CD14-positive monocyte (primary cell): ENCODE measurements at places on chromosomes 12 and 14. TPM values are rescaled to one million over a fixed set of nuclear protein-coding genes. Genes with fewer than 3 reads are reported as not detected.

- no peak for DNase-seq
Measured at GRCh38 chr12:50333441-50333840, 50.1 kb upstream of the LIMA1 start.

DNA sequence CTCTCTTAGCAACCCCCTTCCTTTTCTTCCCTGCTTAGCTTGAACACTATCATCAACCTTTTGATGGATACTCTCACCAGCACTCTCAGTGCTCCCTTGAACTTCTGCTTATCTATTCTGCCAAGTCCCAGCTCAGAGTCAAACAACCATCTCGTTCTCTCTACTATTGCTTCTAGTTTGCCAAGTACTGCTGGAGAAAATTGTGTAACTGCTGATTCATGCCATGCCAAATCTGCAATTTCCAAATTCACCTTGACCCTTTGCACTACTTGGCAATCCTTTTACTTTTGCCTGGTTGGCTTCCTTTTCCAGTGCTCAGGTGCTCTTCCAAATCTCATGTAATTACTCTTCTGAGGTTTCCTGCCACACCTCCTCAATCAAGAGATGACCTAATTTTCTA is 2.8 kb upstream of the CCDC196 start:
- no peak for DNase-seq

DNA sequence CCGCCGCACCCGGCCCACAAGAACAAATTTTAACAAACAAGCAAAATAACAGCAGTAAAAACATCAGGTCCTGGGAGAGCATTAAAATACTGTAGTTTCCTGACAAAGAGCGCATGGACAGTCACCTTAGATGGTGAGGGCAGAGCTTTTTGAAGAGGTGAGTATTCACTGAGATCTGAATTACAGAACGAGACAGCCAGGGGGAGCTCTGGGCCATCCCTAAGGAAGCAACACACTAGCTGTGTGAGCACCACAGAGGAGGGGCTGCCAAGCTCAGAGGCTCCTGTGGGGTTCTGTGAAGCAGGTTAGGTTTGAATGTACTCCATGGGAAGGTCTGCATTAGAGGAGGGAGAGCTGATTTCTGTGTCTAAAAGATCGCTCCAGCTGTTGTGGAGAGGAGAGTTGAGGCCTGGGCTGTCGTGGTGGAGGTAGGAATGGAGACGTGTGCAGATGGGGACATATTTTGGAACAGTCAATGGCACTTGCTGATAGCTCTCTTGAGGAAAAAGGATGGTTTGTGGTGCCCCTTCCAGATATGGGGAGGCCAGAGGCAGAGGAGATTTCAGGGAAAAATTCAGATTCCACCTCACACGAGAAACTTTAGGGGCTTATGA is 72.9 kb downstream of the TRAFD1 start:
- peak; percentile 3 for DNase-seq

DNA sequence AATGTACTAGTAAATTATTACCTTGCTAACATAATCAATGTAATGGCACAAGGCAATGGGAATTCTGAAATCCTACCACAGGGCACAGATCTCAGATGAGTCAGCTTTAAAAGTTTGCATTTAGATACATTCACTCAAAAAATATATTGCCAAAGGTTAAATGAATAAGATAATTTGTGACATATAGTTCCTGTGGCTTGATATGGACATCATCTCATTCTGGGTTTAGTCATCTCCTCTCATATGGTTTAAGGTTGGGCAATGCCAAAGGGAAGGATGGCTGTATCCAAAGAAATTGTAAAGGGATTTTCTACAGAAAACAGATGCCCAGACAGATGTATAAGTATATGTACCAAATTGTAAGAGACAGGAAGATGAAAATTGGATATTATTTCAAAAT is 1065.0 kb downstream of the LRFN5 start:
- DNase-seq, result no peak

DNA sequence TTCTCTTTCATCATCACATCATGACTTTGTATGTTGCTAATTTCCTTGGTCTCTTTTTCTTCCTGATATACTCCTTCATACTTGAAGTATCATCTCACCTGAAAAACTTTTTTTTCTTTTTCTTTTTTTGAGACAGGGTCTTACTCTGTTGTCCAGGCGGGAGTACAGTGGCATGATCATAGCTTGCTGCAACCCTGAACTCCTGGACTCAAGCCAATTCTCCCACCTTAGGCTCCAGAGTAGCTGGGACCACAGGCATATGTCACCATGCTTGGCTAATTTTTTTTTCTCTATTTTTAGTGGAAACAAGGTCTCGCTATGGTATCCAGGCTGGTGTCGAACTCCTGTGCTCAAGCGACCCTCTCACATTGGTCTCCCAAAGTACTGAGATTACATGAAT is 107.6 kb downstream of the RALGAPA1 start:
- no peak for DNase-seq

DNA sequence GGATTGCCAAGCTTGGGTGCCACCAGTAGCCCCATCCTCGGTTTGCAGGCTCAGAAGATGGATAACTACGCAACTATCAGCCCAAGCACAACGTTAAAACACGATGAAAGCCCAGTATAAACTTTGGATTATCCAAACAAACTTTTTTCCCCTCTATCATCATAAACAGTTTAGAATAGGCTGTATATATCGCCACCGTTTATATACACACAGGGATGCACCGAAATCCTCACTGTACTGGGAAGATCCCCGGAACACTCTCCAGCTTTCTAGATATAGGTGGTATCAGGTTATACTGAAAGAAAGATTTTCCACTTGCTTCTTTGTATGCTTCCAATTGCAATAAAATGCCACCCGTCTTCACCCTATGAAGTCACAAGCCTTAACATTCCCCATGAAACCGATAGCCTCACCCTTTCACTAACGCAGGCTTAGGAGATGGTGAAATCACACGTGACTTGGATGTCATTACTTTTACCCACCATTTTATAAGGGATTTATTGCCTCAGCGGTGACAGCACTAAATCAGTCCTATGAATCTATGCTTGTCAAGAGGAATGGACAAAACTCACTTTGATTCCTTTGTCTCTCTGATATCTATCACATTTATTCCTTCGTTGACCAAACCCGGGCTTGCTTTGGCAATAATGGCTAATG is 207.6 kb upstream of the FOXN3 start:
- no peak for DNase-seq

- no peak for DNase-seq
Measured at GRCh38 chr14:32212833-32213232, 9.8 kb upstream of the RNU6-8 start.

DNA sequence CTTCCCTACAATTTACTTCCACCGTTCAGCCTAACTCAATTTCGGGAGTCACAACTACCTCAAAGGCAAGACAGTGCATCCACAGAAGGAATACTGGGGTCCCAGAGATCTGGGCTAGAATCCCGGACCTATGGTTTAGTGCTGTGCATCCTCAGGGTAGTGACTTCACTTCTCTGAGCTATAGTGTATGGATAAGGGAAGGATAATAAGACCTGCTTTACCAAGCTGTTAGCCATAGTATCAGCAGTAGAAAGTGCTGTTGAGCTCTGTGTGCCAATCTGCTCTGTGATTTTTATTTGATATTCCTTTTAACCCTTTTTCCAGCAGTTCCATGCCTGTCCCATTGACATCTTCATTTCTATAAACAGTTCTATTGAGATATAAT is 1044.3 kb downstream of the BCL11B start:
- DNase-seq, result no peak

DNA sequence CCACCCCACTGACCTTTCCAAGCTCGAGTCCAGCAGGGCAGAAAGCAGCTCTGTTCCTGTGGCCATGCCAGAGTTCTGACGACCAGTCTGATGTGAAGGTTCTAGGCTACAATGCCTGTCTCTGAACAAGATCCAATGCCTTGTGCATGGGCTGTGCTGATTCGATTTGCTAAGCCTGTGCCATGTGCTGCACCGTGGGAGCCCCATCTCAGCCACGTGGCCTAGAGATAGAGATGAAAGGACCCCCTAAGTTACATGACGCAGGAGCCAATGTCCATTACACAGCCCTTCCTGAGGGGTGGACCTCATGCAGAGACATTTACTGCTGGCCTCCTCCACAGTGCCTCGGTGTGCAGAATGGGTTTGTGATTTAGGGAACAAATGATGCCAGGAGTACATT is 256.0 kb downstream of the SLC15A4 start:
- DNase-seq, result no peak

DNA sequence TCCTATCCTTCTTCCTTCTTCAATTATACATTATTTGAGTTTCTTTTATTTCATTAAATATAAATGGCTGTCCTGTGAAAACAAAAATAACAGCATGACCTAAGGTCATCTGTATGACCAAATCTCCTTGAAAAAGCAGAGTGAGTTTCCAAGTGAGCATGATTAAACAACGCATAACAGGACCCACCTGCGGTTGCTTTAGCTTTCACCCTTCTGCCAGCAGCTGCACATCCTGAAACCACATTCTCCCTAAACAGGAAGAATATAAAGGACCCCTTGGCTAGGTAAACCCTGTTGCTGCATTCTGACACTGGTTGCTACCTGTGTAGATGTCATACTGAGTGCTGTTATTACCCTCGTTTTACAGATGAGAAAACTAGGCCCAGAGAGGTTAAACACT is 42.8 kb upstream of the CPM start:
- DNase-seq, result no peak

DNA sequence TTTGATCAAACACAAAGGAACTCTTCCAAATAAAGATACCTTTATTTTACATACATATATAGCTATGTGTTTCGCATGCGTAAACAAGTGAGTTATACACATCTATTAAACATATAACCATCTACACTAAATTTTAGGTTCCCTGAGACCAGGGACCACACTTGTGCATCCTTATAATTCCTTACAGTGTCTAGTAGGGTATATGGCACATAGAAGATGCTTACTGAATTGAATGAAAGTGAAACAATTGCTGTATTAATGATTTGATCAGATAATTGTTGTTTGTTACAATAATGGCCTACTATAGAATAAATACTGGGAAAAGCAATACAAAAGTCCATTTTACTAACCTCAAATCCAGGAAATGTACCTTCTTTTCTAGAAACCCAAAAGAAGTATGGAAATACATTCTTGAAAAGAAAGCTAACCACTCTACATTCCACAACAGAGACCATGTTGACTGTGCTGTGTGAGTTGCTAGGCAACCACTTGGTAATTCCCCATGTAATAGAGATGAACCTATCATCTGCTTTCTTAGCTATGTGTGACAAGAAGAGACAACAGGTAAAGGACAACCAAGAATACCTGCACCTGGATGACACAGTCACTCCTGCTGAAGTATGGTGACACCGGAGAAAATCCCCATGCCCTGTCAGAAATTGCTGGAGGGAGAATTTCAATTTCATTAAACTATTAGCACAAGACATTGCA is 11.9 kb upstream of the CIPC start:
- no peak for DNase-seq

- DNase-seq, result no peak
Measured at GRCh38 chr12:124541322-124541721, 26.1 kb downstream of the NCOR2 start.

DNA sequence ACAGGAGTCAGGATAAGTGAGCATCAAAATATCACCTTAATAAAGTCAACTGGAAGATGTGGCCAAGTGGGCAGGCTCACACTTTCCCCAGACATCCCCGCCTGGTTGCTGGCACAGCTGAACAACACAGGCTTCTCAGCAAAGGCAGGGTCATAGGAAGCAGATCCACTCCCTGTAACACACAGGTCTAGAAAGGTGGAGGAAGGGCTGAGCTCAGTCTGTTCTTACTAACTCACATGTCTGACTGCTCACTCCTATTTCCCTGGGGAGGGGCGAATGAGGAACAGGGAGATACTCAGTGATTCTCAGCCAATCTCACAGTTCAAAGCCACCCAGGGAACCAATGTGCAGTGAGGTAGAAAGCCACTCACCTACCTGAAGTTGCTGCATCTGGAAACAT is 45.0 kb upstream of the AMN1 start:
- DNase-seq, result no peak

DNA sequence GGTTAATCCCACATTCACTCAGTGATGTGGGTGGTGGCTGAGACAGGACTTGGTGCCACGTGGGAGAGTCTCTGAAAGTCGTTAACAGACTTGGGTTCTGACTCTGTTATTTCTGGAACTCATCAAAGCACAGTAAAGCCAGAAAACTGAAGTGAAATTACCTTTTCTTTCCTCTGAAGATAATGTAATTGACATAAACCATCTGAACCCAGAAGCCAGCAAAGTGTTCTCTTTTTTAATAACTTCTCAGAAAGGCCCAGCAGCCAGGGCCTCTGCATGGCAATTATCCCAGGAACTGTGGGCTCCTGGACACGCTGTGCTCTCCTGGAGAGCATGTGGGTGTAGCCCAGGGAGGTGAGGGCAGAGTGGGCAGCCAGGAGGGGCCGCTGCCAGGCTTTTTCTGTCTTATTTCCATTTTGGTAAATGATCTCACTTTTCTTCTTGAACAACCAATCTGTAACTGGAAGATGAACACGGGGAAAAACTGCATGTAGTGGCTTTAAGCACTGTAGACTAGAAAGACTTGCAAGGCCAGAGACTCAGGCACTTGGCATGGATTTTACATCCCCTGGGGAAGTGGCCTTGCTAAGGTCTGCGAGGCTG is 444.1 kb upstream of the TMEM132C start:
- DNase-seq, result no peak

DNA sequence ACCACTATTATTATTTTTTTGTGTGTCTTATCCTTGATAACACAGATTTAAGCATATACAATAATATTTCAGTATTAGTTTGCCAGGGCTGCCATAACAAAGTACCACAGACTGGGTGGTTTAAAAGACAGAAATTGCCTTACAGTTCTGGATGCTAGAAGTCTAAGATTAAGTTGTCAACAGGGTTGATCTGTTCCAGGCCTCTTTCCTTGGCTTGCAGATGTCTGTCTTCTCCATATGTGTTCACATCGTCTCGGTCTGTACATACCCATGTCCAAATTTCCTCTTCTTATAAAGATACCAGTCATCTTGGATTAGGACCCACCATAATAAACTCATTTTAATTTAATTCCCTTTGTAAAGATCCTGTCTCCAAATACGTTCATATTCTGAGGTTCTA is 204.8 kb downstream of the SOX5 start:
- DNase-seq, result no peak

- no peak for DNase-seq
Measured at GRCh38 chr12:27900920-27901879, 71.3 kb downstream of the PTHLH start.

- no peak for DNase-seq
Measured at GRCh38 chr12:32881702-32882101, 14.9 kb downstream of the PKP2 start.

Gene FAR2
- polyA plus RNA-seq, result 38.0 TPM

Gene VDR
- 14.8 and 16.4 TPM in 2 replicates for polyA plus RNA-seq

Gene KRT84
- not detected for polyA plus RNA-seq
